Activated T-cell treated with anti-CD3 and anti-CD28 coated beads for 1 hour (primary cell): ENCODE measurements at places on chromosomes 6 and 20.

DNA sequence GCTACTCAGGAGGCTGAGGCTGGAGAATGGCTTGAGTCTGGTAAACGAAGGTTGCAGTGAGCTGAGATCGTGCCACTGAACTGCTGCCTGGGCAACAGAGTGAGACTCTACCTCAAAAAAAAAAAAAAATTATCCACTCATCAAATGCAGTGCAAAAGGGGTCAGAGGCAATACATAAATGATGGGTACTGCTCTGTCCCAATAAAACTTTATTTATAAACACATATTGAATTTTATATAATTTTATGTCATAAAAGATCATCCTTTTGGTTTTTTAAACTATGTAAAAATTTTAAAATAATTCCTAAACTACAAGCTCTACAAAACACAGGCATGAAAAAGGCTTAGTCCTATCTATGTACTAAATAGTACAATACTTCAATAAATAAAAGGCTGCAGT lies 10.3 kb downstream of the KHDC1 start:
- DNase-seq = no peak

DNA sequence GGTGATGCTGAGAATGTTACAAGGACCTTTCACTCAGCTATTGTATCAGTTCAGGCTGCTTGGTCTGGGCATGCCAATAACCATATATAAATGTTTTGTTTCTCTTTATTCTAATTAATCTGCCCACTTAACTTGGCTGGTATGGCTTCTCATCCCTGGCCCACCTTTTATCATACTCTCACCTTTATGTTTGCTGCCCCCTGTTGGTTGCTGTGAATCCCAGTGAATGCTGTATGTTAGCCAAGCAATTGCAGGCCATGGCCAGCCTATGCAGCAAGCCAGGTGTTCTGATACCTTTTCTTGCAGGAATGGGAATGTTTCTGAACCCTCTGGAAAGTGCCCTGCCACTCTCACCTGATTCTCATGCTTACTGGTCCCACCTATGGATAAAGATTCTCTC lies 54.6 kb downstream of the PCSK2 start:
- no peak for DNase-seq

GRCh38 chr20:38081575-38081974 lies 48.0 kb downstream of the RPRD1B start:
- DNase-seq = no peak

GRCh38 chr20:58882704-58883089 lies 30.2 kb downstream of the GNAS start:
- DNase-seq = no peak

DNA sequence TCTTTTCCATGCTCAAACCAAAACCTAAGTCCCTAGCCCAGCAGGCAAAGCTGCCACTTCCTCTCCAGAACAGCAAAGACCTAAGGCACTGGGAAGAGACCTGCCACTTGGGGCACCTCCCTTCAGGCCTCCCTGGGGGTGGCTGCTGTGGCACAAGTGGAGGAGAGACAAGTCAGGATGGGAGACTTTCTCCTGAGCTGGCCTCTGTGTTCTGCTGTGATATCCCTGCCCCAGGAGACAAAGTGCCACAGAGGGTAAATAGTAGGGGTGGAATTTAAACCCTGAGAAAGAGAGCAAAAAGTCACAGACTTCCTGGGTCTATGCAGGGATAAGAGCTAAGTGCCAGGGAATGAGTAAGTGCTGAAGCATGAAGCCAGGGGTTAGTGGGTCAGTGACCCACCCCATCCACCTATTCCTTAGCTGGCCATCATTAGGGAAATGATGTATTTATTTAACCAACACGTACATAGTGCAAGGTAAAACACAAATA lies 84.2 kb downstream of the MRPL14 start:
- DNase-seq = no peak
